Activated CD4-positive, CD25-positive, alpha-beta regulatory T cell (primary cell): ENCODE measurements at places on chromosomes 4 and X.

- DNase-seq = no peak
These were observed 33.2 kb upstream of the SLC9A7 start for GRCh38 chrX:46791927-46792809.

DNA sequence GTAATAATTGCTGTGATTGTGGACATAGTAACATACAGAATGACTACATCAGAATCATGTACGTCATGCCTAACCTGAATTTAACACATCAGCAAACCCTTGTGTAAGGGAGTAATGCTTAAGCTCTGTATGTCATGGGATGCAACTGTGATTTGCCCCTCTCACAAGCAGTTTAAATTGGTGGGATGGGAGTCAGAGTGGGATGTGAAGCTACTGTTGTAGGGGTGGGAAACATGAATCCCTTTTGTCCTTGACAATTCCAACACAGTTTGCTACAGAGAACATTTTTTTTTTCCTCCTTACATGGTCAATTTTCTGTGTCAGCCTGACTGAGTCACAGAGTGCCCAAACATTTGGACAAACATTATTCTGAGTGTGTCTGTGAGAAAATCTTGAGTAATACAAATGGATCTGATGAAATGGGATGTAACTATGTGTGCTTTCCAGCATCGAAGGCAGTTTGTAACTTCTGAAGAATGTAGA is 392.8 kb downstream of the GPM6A start:
- no peak for DNase-seq

- DNase-seq = no peak
These were observed 339.5 kb downstream of the DHX15 start for GRCh38 chr4:24244663-24245490.

GRCh38 chrX:39564751-39565150 is 533.0 kb downstream of the BCOR start:
- no peak for DNase-seq

- no peak for DNase-seq
These were observed 55.4 kb upstream of the TLR3 start for GRCh38 chr4:186013419-186014186.

GRCh38 chrX:63855896-63856295 is 70.9 kb upstream of the ARHGEF9 start:
- DNase-seq = no peak

- DNase-seq = no peak
These were observed 1578.4 kb upstream of the IGFBP7 start for GRCh38 chr4:58688568-58688967.

DNA sequence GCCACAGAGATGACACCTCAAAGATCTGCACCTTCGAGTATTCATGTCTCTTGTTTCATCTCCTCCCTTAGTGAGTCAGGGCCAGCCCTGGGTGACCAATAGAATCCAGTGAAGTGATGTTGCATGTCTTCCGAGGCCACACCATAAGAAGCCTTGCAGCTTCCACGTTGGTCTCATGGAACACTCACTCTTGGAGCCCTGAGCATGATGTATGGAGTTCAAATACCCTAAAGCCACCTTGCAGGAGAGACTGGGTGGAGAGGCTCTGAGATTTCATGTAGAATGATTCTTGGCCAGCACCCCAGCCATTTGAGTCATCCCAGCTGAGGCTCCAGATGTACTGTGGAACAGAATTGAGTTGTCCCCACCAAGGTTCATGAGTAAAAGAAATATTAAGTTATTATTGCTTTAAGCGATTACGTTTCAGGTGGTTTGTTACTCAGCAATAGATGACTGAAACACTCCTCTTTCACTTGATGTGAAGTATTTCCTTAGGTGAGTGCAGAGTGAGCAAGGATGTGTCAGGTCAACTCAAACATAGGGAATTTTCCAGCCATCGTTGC is 5.0 kb upstream of the RP2 start:
- DNase-seq = no peak

- DNase-seq = no peak
These were observed 481.0 kb downstream of the KCNIP4 start for GRCh38 chr4:21467551-21467950.

GRCh38 chr4:25795566-25796454 is 67.0 kb downstream of the SEL1L3 start:
- no peak for DNase-seq

GRCh38 chr4:20176881-20177280 is 74.8 kb upstream of the SLIT2 start:
- no peak for DNase-seq

GRCh38 chr4:1547856-1548826 is 136.0 kb downstream of the FAM53A start:
- no peak for DNase-seq

DNA sequence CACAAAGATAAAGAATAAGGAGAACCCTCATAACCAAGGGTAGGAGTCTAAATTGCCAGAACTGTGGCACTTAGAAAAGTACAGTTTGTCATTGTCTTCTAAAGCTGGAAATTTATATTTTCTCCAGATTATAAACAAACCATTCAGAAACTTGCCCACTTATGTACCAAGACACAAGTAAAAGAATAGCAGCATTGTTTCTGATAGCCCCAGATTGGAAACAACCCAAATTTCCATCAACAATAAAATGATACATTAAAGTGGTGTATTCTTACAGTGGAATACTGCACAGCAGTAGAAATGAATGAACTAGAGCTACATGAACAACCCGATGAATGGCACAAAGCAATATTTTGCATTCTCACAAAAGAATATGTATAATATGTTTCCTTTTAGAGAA is 63.1 kb upstream of the PDHA1 start:
- no peak for DNase-seq

DNA sequence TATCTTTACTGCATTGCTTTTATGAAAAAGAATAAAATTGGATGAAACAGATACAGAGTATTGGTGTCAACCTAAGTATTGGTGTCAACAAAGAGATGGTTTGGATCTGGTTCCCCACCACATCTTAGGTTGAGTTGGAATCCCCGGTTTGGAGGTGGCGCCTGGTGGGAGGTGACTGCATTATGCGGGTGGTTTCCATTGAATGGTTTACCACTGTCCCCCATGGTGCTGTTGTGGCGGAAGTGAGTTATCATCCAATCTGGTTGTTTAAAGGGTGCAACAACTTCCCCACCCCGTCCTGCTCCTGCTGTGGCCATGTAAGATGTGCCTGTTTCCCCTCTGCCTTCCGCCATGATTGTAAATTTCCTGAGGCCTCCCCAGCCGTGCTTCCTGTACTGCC is 52.8 kb upstream of the CD99 start:
- no peak for DNase-seq

DNA sequence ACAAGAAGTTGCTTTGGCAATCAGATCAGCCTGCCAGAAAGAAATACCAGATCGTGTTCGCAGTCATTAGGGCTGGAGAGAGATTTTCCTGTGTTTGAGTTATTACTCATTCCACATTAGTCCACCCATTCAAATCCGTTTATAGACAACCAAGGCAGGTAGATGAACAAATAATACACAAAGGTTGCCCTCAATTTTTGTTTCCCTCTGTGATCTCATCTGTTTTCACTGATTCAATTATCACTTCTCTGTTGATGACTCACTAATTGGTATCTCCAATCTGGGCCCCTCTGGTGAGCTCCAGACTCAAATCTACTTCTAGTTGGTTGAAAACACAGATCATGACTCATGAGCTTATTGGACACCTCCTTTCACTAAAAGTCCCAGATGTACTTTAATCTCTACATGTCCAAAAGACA is 54.5 kb downstream of the CHM start:
- DNase-seq = no peak

DNA sequence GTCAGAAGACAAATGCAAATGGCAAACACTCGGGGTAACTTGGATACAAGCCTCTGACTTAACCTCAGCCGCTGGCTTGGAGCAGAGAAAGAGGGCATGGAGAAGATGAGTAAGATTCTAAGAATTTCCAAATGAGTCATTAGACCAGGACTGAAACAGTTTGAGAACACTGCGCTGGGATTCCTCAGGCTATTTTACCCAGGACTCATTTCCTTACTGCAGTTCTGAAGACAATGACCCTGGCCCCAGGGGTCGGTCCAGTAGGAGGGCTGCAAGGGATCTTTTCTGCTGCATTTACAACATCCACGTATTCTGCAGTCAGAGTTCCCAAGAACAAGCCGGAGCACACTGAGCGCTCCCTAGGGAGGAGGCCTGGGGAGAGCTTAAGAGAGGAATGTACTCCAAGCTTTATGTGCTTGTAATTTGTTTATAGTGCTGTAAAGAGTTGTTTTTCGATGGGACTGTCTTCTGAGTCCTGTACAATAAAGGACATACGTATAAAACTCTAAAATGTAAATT is 27.3 kb upstream of the SORBS2 start:
- no peak for DNase-seq

- DNase-seq = no peak
These were observed 29.9 kb upstream of the PJA1 start for GRCh38 chrX:69195192-69195591.

DNA sequence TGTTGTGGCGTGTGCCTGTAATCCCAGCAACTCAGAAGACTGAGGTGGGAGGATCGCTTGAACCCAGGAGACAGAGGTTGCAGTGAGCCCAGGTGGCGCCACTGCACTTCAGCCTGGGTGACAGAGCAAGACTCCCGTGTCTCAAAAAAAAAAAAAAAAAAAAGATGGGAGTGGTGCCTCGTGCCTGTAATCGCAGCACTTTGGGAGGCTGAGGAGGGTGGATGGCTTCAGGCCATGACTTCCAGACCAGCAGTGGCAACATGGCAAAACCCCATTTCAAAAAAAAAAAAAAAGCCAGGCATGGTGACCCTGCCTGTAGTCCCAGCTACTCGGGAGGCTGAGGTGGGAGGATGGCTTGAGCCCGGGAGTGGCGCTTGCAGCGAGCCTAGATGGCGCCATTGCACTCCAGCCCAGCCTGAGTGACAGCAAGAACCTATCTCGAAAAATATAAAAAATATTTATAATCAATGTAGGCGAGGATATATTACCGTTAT is 27.0 kb downstream of the EIF2S3 start:
- DNase-seq = peak; percentile 2

- DNase-seq = no peak
These were observed 29.1 kb upstream of the MMAA start for GRCh38 chr4:145589916-145590702.

GRCh38 chrX:155966876-155967275 is 30.6 kb upstream of the IL9R start:
- DNase-seq = no peak

DNA sequence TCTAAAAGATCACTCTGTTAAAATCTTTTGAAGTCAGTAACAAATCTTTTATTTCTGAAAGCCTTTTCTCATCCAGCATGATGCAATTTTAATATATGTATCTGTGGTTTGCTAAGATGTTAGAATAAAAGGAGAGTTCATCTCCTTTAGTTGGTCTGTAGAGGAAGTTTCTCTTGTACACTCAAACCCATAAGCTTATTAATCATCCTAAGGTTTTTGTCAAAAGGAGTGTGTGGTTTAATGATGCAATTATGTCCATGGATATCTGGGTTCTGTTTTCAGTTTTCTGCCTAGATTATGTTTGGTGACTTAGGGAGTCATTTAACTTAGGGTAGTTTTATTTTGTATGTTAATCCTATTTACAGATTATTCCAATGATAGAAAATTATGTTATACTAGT is 52.1 kb upstream of the NDST4 start:
- no peak for DNase-seq

DNA sequence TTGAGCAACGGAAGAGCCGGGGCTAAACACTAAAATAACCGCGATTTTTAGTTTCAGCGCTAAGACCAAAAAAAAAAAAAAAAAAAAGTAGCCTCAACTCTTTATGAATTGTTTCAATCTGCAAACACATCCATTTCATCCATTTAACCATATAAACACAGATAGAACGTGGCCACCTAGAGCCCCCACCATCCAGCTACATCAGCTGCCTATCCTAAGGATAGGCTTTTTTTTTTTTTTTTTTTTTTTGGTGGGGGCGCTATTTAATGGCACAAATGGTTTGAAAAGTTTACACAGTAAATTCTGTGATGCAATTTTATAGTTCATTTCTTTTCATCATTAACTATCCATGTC is 492 bp upstream of the HDAC8 start:
- DNase-seq = no peak

DNA sequence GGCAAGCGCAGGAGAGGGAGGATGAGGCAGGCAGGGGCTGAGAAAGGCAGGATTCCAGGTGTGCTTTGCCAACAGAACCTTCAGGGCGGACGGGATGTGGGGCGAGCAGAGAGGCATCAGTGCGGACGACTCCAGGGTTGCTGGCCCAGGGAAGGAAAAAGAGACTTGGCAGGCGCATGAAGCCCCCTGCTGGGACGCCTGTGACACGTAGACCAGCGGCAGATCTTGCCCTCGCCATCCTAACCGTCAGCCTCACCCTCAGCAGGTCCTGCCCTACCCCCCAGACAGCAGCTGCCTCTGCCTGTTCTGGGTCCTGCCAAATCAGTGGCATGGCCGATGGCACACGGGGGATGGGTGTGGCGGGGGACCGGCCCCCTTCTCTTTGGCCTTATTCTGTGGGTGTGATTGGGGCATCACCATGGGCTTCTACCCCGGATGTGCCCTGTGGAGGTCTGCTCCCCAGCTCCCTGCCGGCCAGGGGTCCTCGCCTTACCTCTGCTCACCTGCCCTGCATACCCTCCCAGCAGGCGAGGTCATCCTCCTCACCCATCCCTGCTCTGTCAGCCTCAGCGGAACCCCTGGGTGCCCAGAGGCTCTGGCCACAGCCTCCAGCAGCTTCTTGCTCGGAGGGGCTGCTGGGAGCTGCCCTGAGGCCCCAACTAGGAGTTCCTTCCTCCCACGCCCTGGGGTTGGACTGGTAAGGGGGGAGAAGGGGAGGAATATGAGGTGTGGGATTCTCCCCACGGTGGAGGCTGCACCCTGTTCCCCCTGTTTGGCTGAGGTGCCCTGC is 2.9 kb upstream of the SH3BP2 start:
- DNase-seq = no peak

GRCh38 chrX:79153348-79153747 is 8.9 kb downstream of the GPR174 start:
- DNase-seq = no peak

DNA sequence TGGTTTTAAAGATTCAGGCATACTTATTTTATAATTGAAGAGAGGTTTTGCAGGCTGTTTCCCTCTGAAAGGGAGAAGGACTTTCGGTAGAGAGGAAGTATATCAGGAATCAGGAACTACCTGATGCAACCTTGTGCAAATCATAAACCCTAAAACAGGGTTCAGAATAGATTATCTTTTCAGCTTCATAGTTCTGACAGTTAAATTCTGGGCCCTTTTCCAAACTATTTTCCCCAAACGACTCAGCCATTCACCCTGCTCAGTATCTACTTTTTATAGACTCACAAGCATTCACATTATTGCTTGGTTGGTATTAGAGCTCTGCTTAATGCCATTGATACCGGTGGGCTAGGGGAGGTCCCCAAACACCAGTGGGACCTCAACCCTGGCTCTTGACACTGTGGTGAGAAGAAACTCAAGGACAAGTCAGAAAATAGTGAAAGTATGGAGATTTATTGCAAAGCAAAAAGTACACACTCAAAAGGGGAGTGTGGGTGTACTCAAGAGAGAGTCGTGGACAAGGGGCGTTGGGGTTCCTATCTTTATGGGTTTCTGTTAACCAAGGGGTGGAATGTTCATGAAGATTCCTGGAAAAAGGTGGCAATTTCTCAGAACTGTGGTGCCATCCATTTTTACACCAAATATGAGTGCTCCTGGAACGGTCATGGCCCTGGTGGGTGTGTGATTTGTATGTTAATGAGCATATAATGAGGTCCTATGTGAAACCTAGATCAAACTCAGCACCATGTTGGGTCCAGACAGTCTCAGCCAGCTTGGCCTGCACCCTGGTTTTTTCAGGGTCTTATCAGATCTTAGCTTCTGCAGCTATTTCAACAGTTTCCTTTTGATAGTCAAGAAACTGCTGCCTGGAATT is 238.3 kb downstream of the DCLK2 start:
- DNase-seq = no peak
